Spleen (tissue), 13 donors: ENCODE measurements at places on chromosomes 13 and 19. TPM values are rescaled to one million over a fixed set of nuclear protein-coding genes. Genes with fewer than 3 reads are reported as not detected.

Gene ATP8A2
- polyA plus RNA-seq: 0.16 TPM

Gene PTGIR
- polyA plus RNA-seq: 5.9 TPM

Gene NLRP7
- 0.11 TPM for polyA plus RNA-seq

Gene CARM1
- polyA plus RNA-seq: 25.7 TPM

Gene PCSK4
- 2.0 TPM for polyA plus RNA-seq

GRCh38 chr13:35697186-35697730, 220.8 kb upstream of the MAB21L1 start:
- no peaks in the 10 kb centered on the region for H3K4me1 ChIP-seq
- no peaks in the 10 kb centered on the region for H3K36me3 ChIP-seq
- no peaks in the 10 kb centered on the region for H3K27me3 ChIP-seq
- no peak overlapping the region for H3K27ac ChIP-seq
- DNase-seq: no peak

DNA sequence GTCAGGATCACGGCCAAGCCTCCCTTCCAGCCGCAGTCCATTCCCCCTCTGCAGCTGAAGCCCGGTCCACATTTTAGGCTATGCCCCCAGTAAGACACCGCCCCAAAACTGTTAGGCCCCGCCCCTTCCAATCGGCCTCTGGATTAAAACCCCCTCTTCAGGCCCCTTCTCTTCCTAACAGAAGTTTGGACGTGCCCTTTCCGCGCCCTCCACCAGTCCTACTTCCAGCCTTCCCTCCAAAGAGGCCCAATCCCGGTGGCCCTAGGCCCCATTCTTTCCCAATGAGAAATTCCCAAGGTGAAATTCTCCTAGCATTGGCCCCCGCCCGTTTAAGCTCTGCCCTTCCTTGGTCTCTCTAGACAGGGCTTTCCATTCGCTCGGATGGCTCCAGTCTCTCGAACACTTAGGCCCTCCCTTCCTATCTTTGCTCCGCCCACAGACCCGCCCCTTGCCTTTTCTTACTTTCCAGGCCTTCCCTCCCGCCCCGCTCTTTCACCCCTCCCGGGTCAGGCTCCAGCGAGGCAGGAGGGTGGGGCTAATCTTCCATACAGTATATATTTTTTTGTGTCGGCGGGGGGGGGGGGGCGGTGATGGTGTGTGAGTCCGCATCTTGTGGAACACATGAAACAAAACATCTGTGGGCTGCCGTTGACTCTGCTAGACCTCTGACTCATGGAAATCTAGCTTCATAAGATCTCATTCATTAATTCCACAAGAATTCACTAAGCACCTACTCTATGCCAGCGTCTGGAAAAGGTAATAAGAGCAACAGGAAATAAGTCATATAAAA, 13.6 kb downstream of the LTBP4 start:
- H3K27me3 ChIP-seq: peaks cover 8% of the 10 kb centered on the region
- H3K4me3 ChIP-seq: peak overlapping the region; percentile 56
- H3K4me1 ChIP-seq: peaks cover 55% of the 10 kb centered on the region
- DNase-seq: peak; percentile 85

GRCh38 chr19:46413262-46414031, at the start of gene CCDC8:
CCDC8 (minus strand) TSS chr19:46413564; CDS start chr19:46412810, 754 bp downstream.
- no peaks in the 10 kb centered on the region for H3K36me3 ChIP-seq
- peak within 1 kb of the TSS; percentile 61 for H3K4me3 ChIP-seq
- H3K27ac ChIP-seq: peak within 1 kb of the TSS; percentile 6
- peaks cover 90% of the 10 kb centered on the region for H3K27me3 ChIP-seq
- H3K4me1 ChIP-seq: peaks cover 49% of the 10 kb centered on the region

DNA sequence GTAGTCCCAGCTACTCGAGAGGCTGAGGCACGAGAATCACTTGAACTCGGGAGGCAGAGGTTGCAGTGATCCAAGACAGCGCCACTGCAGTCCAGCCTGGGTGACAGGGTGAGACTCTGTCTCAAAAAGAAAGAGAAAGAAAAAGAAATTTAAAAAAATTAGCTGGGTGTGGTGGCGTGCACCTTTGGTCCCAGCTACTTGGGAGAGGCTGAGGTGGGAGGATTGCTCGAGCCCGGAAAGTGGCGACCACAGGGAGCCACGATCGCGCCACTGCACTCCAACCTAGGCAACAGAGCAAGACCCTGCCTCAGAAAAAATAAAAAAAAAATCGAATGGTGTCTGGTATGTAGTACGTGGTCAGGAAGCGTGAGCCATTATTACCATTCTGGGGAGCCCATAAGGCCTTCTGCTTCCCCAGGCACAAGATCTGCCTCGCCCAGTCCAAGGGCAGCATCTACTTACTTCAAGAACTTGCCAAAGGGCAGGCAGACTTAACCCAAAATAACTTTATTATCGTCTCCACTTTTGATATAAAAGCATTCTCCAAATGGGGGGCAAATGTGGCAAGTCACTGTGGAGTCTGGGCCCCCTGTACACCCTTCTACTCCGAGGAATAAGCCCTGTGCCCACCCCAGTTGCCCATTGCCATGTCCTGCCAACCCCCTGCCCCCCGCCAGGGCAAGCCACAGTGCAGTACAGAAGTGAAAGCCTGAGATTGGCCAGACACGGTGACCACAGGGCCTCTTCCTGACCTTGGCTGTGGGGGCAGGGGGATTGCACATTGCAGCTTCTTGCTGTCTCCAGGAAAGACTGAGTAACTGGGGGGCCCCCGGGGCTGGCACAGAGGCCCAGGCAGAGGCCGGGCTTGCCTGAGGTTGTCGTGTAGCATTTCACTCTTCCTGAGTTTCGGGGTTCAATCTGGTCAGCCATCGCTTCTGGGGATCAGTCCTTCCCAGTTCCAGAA, 12.6 kb downstream of the CCL25 start:
- no peaks in the 10 kb centered on the region for H3K4me1 ChIP-seq
- H3K27me3 ChIP-seq: no peaks in the 10 kb centered on the region
- no peak overlapping the region for H3K27ac ChIP-seq
- DNase-seq: no peak
- no peaks in the 10 kb centered on the region for H3K36me3 ChIP-seq

DNA sequence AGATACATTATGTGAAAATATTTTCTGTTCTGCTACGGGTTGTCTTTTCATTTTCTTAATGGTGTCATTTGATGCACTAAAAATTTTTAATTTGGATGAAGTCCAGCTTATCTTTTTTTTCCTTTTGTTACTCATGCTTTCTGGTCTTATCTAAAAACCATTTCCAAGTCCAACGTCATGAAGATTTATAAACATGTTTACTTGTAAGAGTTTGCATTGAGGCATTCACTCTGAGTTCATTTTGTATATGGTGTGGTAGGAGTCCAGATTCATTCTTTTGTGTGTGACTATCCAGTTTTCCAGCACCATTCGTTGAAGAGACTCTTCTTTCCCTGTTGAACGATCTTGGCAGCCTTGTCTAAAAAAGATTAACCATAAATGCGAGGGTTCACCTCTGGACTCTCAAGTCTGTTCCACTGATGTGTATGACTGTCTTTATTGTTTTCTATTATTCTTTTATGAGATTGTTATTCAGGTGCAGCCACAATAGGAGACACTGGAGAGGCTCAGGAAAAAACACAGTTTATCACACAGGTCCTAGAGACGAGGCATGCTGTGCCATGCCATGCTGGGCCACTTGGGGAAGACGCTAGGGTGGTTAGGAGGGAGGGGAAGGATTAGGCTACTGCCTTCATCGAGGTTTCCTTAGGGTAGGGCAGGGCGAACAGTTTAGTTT, 35.0 kb downstream of the NAA16 start:
- no peak overlapping the region for H3K4me3 ChIP-seq
- no peaks in the 10 kb centered on the region for H3K27me3 ChIP-seq
- no peak for DNase-seq

- DNase-seq: peak; percentile 99
- H3K36me3 ChIP-seq: peaks cover 4% of the 10 kb centered on the region
- H3K27ac ChIP-seq: peak within 1 kb of the TSS; percentile 98
- H3K4me3 ChIP-seq: peak within 1 kb of the TSS; percentile 98
- no peaks in the 10 kb centered on the region for H3K27me3 ChIP-seq
Measured at GRCh38 chr19:52269338-52270261, at the start of gene ZNF766. ZNF766 (plus strand) TSS chr19:52269587; CDS start chr19:52269614, 27 bp downstream.

DNA sequence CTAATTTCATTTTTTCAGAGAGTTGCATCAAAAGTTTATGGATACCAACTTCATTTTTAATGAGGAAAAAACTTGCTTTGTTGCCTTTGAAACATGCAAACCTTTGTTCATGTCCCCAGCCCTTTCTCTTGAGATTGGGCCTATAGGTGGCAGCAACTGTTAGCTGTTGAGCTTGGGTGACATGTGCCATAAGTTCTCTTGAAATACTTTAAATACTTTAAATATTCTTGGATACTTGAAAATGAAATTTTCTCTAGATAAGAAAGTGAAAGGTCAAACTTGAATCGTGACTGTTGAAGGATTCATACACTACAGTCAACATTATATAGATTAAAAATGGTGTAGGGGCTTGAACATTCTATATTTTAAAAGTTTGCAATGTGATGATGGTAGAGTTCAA, 294.9 kb downstream of the NDFIP2 start:
- no peaks in the 10 kb centered on the region for H3K36me3 ChIP-seq
- H3K4me3 ChIP-seq: no peak overlapping the region
- H3K4me1 ChIP-seq: peaks cover 22% of the 10 kb centered on the region
- DNase-seq: no peak
- H3K27me3 ChIP-seq: no peaks in the 10 kb centered on the region
- H3K27ac ChIP-seq: no peak overlapping the region

GRCh38 chr19:39110263-39110967, 15.2 kb upstream of the PAK4 start:
- H3K27me3 ChIP-seq: peaks cover 51% of the 10 kb centered on the region
- H3K4me1 ChIP-seq: no peaks in the 10 kb centered on the region
- peak; percentile 87 for DNase-seq
